Hematopoietic multipotent progenitor cell treated with erythropoietin and hydrocortisone succinate and interleukin-3 and kit ligand, for 4 days (in vitro differentiated cells): ENCODE measurements at places on chromosomes 12 and 14.
A peak's percentile ranks its signal among the peaks of the same experiment; 100 is the strongest.

DNA sequence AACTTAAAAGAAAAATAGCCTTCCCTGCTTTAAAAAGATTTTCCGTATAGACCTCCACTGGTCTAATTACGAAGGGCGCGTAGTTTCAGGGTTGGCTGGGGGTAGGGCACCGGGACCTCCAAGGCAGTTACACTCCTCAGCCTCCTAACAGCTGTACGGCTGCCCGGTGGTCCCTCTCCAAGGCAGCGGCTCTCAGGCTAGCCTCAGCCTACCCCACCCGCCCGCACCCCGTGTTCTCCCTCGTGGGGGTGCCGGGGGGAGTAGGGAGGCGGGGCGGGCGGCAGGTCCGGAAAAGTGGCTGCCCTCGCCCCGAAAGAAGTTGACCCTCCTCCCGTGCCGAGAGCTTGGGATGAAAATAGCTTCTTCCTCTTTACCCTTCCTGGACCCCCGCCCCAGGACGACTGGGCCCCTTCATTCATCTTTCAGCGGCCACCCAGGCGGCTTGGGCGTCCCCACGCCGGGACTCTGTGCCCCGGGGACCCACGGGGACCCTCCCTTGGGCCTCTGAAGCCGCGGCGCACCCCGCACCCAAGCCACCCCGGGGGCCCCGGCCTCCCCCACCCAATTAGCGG, 991 bp upstream of the RCOR1 start:
- DNase-seq, result peak; percentile 78

GRCh38 chr12:120784804-120785203, 59.2 kb downstream of the ACADS start:
- no peak for DNase-seq

DNA sequence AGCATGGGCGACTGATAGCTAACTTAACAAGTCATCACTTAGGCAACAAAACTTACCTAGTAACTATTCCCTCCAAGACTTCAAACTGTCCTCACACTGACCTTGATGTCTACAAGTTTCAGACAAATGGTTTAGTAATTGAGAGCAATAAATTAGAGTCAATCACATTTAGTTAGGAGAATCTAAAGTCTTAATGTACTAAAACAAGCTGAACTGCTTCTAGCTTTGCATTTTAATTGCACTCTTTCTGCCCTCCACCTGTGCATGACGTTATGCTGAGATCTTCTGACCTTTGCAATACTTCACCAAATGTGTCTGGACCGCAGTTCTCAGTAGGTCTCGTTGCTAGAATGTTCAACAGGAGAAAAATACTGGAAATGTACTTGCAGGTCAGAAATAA, 158.0 kb downstream of the PIK3C2G start:
- no peak for DNase-seq

GRCh38 chr12:124369827-124370378, 75.0 kb downstream of the RFLNA start:
- DNase-seq, result no peak

DNA sequence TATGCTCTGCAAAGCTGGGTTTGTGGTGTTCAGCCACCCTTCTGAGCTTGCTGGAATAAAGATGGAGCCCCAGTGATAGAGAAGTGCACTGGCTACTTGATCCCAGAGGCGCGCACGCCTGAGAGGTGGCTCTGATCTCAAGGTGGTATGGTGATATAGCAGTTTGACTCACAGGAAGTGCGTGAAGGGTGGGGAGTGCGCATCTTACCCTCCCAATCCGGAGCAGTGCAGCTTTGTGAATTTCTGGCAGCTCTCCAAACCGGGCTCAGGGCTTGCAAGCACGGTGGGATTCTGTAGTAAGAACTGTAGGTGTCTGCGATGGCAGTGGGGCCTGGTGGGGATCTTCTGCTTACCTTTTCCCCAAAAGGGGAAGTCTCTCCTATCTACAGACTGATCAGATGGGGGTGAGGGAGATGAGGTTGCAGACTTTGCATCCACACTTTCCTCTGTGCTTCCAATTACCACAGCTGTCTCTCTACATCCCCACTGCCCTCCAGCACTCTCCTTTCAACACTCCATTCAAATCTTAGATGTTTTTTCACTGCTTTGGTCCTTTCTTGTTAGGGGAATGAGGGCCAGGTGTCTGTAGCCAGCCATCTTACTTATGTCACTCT, 197.4 kb upstream of the SLC38A2 start:
- DNase-seq, result peak; percentile 7

DNA sequence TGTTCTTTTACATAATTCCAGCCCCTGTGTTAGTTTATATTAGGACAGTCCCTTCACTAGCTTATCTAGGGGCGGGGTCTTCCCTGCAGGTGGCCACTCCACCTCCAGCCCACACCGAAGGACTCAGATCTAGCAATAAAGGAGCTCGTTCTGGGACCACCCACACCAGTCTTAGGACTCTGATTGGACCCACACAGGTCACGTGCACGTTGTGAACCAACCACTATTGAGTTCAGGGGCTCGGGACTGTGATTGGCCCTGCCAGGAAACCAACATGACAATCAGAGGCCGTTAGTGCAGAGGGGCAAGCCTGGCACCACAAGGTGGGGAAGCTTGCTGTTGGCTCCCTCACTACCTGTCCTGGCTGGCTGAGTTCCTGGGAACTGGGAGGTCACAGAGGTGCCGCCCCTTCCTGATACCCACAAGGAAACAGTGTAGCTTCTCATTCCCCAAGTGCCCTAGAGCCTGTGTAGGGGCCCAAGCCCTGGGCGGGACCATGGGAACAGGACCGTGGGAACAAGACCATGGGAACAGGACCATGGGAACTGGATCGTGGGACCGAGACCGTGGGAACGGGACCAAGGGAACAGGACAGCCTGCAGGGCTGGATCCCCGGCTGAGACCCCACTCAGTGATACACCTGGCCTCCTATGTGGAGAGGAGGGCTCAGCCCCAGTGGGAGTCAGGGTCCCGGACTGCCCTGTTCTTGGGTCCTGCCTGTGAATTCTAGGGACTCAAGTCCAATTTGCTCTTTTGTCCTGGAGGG, 297.8 kb downstream of the ADGRD1 start:
- DNase-seq, result no peak

GRCh38 chr12:47120736-47121135, 41.0 kb upstream of the AMIGO2 start:
- DNase-seq, result no peak

- no peak for DNase-seq
Measured at GRCh38 chr12:130429656-130430505, 92.2 kb downstream of the PIWIL1 start.

DNA sequence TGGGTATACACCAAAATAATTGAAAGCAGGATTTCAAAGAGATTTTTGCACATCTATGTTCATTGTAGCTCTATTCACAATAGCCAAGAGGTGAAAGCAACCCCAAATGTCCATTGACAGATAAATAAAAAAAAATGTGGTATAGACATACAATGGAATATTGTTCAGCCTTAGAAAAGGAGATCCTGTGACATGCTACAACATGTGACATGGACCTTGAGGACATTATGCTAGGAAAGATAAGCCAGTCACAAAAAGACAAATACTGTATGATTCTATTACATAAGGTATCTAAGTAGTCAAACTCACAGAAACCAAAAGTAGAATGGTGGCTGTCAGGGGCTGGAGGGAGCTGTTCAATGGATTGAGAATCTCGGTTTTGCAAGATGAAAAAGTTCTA, 12.1 kb downstream of the GPRC5D start:
- DNase-seq, result no peak

DNA sequence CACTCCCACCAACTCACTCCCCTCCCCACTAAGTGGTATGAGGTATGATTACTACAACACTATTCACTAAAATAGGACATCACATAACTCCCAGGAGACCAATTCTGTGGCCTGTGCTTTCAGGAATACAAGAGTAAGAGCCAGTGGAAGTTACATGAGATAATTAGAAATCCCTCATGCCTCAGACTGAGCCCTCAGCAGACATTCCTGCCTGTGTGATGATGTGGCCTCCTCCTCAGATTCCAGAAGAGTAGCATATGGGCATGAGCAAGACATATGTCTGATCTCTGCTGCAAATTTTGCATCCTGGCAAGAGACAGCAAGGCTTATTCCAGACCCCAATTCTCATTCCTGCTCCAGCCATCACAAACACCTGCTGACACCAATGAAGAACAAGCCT, 46.0 kb upstream of the BMP4 start:
- DNase-seq, result no peak

DNA sequence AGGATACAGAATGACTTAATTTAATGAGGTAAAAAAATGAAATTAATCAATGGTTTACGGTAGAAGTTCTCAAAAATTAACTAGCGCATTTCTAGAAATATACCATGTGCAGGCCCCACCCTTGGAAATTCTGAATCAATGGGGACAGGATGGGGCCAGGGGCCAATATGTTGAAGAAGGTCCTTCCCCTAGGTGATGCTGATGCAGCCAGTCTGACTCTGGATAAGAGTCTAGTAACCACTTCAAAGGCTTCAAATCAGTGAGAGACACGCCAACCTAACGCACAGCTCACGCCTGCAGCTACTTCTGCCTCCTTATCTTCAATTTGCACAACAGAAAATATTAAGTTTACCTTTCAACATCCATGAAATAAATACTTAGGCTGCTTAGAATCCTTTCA, 14.9 kb downstream of the GIT2 start:
- no peak for DNase-seq

- DNase-seq, result peak; percentile 83
Measured at GRCh38 chr14:93103392-93104080, 12.2 kb downstream of the ITPK1 start.

DNA sequence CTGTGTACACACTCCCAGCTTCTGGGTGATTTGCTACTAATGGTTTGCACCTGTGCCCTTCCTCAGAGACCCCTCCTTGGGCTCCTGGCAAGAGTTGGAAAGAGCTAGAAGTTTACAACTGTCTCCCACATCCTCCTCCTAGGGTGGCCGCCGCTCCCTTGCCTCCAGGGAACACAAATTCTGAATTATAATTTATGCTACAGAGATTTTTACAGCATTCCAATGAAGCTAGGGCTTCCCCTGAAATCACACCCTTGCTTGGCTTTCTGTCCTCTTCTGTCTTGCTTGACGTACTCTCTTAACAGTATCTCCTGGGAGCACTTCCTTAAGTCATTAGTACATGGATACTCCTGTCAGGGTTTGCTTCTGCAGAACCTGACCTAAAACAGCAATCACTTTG, 180.2 kb downstream of the KCNA5 start:
- DNase-seq, result no peak

GRCh38 chr14:63725786-63726460, 1.9 kb downstream of the SGPP1 start:
- no peak for DNase-seq

DNA sequence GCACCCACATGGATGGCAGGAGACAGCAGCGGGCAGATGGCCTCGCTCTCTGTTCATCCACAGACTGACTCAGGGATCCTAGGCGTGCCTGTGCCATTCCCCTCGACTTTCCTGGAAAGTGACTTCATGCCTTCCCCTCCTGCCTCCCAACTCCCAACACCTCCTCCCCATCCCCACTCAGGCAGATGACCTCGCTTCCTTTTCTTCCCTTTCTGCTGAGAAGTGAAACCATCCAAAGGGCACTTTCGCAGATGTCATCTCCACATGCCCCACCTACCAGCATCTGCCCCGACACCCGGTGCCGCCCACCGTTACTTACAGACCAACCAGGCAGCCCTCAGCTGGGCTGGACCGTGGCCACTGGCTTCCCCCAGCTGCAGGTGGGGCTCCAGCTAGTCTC, 29.6 kb downstream of the BEGAIN start:
- no peak for DNase-seq

- DNase-seq, result no peak
Measured at GRCh38 chr12:106131676-106132075, 7.1 kb downstream of the NUAK1 start.

DNA sequence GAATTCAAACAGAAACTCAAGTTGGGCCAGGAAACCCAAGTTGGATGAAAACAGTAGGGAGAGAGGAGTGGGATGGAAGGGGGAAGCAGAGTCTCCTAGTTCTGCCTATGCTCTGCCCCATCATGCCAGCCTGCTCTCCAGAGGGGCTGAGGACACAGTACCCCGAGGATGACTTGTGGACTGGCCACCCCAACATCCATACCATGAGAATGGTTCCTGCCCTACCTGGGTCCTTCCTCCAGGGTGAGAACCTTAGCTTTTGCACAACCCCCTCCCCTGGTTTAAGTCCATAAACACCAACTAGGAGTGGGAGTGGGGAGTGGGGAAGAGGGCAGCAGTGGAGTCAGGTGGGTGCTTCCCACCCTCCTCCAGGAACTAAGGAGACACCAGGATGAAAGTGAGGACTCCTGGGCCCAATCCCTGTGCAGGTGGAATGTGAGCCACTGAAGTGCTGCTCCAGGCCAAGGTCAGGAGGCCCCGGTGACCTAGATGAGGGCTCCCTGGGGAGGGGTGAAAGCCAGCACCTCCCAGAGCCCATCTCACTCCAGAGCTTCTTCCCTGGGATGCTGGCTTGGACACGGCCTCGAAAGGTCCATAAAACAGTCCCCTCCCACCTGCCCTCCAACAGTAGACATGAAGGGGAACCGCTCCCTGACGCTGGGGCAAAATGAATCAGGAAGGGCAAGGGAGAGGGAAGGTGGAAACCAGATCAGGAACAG, 6.6 kb downstream of the ZNF385A start:
- no peak for DNase-seq

DNA sequence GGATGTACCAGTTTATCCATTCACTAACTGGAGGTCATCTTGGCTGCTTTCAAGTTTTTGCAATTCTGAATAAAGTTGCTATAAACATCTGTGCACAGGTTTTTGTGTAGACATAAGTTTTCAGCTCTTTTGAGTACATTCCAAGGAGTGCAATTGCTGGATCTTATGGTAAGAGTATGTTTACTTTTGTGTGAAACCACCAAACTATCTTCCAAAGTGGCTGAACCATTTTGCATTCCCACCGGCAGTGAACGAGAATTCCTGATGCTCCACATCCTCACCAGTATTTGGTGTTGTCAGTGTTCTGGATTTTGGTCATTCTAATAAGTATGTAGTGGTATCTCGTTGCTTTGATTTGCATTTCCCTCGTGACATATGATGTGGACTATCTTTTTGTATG, 150.5 kb upstream of the BCL2L14 start:
- DNase-seq, result no peak

- DNase-seq, result no peak
Measured at GRCh38 chr12:117733549-117733805, 235.3 kb downstream of the KSR2 start.

DNA sequence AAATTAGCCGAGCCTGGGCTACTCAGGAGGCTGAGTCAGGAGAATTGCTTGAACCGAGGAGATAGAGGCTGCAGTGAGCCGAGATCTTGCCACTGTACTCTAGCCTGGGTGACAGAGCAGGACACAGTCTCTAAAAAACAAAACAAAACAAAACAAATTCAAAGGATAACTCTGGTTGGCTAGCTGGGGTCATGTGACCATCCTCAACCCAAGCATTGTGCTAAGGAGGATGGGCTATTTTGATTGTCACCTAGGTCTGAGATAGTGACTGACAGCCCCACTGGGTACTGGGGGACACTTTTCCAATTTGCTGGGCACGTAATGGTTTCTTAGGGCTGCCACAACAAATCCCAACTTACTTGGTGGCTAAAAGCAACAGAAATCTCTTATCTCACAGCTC, 11.9 kb downstream of the DGLUCY start:
- DNase-seq, result no peak
